ENCODE measurements at places on chromosomes 1 and 21.

- peak; percentile 39 for DNase-seq
These were observed at the start of gene COA7 for GRCh38 chr1:52697795-52698674. Gene COA7 (minus strand): TSS chr1:52698347. CDS start chr1:52698326, 21 bp downstream.

GRCh38 chr1:56417646-56418045 lies 161.7 kb downstream of the PLPP3 start:
- DNase-seq = no peak

- no peak for DNase-seq
These were observed 194.6 kb downstream of the TNR start for GRCh38 chr1:175548774-175549173.

DNA sequence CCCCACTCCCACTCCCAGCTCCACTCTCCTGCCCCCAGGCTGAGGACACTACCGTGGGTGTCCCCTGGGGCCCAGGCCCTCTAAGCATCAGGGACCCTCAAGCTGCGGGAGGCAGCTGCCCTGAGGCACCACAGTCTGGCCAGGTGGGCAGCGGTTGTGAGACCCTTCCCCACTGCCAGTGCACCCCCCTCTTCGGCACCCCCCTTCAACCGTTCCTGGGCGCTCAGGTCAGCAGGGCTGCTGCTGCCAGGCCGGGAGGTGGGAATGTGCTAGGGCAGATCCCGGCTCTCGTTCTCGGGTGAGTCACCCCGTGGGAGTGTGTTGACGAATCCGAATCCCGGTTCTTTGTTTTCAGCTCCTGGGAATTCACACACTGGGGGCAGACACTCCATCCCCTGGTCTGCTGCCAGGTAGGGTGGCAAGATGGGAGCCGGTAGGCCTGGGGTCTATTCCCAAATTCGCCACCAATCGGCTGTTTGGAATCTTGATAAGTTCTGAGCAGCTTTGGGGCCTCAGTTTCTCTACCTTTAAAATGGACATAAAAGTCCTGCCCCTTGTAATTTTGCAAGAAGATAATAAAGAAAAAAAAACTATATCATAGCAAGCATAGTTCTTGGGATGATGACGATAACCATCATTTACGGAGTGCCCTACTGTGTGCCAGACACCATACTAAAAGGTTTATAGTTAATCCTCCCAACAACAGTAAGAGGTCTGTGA lies 28.5 kb upstream of the CASZ1 start:
- DNase-seq = no peak

DNA sequence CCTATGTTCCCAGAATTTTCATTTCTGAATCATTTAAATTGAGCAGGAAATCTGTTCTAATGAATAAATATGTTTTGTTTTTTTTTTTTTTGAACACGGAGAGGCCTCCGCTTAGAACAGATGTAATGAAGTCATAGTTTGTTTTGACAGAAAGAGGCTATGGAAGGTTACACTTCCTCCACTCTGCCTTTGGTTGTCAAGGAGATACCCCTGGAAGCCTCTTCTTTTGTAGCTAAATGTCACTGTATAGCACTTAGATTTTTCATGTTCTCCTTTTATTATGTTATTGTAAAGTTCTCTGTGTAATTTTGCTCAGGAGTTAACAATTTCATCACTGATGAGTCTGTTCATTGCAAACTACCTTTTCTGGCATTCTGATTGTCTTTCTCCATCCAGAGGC lies 22.7 kb upstream of the GNG12 start:
- no peak for DNase-seq

- DNase-seq = no peak
These were observed 96.9 kb downstream of the KCNH1 start for GRCh38 chr1:211037095-211037494.

GRCh38 chr1:151416231-151416630 lies 16.9 kb downstream of the PSMB4 start:
- no peak for DNase-seq

DNA sequence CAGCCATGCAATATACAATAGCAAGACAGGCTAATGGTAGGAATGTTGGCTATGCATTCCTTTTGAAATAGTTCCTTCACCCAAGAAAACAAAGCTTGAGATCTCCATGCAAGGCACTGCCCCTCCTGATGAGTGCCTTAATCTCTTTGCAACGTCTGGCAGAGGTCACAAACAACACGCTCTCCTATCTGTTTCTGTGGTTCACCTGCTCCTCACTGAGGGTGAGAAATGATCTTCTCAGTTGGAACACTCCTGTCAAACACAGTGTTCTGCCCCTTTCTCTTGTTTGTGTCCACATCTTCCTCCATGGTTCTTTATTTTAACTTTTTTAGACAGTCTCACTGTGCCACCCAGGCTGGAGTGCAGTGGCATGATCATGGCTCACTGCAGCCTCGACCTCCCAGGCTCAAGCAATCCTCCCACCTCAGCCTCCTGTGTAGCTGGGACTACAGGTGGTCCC lies 21.2 kb upstream of the XPR1 start:
- DNase-seq = no peak

DNA sequence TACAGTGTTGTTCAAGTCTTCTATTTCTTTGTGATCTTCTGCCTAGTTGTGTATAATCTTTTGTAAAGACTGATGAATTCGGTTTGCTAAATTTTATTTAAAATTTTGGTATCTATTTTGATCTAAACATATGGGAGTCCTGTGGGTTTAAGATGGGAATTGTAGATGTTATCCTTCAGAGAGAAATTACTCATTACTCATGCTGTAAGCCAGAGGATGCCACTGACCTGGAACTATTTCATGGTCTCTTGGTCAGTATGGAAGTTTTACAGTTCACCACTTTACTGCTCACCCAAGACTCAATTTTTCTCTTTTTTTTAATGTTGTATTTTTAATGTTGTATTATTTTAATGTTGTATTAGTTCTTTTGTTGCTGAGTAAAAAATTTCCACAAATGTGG lies 138.6 kb upstream of the B3GALT2 start:
- no peak for DNase-seq

GRCh38 chr1:27595597-27595996 lies 8.3 kb downstream of the AHDC1 start:
- no peak for DNase-seq

GRCh38 chr1:182315167-182315556 lies 76.4 kb downstream of the GLUL start:
- no peak for DNase-seq

DNA sequence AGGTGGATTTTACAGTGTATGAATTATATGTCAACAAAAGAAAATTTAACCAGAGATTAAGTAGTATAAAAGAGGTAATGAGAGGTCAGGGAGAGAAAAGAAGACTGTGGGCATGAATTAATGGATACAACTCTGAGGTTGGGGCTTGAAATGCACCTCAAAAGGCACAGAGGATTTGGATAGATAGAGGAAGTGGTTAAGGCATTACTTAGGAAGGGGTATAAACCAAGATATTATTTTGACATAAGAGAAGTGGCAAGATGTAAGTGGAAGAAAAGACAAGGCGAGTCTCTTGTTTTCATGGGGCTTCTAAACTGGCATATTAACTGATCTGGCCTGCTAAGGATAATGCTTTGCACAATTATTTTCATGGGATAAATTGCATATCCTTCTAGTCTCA lies 34.1 kb downstream of the RAP1A start:
- DNase-seq = no peak

- no peak for DNase-seq
These were observed 92.6 kb upstream of the BEND5 start for GRCh38 chr1:48869116-48869893.

- DNase-seq = no peak
These were observed 55.2 kb upstream of the ANGPTL1 start for GRCh38 chr1:178926046-178926445.

DNA sequence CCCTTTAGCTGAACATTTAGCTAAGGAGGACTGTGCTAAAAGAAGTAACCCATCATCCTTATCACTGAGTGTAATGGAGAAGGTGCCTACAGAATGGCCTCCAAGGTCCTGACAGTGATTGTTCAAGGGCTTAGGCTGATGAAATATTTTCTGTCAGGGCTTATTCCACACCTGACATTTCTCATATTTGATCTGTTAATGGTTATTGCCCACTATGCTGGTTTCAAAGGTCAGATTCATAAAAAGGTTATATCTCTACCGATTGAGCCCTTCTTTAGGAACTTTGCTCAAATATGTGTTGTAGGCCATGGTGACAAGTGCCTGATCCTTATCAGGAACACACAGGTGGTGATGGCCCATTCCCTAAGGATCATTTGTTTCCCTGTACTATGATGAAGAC lies 766.4 kb upstream of the ADGRL2 start:
- no peak for DNase-seq

DNA sequence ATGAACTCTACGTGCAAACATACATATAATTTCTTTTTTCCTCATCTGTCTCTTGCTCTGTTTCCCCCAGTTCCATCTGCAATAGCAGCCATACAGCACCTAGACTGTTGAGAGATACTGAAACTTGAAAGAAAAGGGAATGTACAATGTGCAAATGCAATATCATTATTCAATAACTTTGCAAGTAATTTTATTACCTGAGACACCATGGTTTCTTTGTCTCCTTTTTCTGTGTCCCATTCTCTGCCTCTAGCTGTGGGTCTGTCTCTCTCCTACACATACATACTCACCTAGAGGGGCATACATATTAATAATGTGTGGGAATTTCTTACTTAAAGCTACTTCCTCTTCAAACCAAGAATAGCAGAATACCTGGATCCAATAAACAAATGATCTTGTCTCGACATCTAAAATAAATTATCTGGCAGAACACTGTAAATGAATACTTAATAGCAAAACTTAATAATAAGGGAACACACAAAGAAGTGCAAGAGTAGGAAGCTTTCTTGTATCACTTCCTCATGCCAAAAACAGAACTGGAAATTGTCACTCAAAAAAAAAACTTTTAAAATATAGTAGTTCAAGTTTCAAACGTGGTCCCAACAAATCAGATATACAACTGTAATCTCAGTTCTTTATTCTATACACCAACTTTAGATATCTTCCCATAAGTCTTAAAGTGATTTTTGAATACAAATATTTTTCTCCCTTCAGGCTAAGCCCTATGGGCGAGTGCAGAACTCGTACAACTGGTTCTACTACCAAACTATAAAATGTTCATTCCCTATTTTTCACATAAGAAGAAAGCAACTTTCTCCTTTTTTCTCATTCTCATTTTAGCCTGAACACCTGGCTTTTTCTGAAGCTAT lies 194.6 kb downstream of the NRIP1 start:
- DNase-seq = no peak

DNA sequence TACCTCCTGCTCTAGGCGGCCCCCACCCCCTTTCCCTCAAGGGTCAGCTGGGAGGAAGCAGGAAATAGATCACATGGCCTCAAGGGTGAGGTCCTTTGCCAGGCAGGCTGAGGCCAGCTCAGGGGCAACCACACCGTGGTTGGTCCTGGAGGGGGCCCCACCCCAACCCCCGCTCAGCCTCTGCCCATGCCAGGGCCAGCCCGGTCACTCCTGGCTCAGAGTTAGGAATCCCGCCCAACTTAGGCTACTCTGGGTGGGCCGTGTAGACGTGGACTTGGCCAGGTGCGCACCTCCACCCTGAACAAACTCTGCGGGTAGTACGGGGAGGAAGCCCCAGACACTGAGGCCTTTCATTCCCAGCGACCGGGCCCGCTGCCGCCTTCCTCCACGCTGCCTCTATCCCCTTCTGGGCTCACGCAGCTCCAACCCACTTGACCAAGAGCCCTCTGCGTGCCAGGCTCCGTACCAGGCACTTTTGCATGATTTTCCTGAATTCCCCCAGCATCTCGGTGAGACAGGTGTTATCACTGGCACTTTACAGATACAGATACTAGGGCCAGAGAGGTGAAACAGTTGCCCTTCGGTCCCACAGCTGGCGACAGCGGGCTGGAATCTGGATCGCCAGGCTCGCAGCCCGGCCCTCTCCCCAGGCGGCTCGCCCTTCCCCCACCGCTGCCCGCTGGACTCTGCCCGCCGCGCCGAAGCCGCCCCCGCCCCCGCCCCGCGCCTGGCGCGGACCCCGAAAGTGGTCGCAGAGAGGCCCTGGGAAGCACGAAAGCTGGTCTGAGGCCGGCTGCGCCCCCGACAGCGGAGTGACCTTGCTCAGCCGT lies 769 bp downstream of the GALE start:
- DNase-seq = no peak

- no peak for DNase-seq
These were observed 149.7 kb downstream of the PEX14 start for GRCh38 chr1:10624256-10625050.

DNA sequence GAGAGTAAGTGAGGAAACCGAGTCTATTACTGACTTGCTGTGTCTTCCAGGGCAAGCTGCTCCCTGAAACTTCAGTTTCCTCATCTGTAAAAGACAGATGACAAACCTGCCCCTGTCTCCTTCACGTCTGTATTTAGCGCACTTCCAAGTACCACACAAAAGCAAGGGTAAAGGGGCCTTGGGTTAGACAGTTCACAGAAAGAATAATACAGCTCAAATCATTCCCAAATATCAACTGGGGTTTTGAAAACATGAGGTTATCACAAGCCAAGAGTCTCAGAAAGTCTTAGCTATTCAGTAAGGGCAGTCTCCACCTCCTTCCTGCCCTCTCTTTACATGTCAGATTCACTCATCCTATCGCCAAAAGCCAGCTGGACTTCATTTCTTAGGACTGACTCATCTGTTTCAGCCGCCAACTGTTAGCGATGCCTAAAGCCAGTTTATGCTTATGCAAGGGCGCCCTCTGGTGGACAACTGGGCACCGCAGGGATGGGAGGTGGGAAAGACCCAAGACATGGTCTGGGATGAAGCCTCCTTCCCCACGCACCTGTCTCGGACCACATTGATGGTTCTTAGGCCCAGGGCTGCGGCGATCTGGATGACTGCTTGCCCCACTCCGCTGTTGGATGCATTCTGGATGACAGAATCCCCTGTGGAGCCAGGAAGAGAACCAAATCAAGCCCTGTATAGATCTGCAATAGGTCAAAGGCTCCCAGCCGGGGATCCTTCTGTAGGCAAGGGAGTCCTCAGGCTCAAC lies 21.1 kb upstream of the SRSF4 start:
- peak; percentile 91 for DNase-seq

DNA sequence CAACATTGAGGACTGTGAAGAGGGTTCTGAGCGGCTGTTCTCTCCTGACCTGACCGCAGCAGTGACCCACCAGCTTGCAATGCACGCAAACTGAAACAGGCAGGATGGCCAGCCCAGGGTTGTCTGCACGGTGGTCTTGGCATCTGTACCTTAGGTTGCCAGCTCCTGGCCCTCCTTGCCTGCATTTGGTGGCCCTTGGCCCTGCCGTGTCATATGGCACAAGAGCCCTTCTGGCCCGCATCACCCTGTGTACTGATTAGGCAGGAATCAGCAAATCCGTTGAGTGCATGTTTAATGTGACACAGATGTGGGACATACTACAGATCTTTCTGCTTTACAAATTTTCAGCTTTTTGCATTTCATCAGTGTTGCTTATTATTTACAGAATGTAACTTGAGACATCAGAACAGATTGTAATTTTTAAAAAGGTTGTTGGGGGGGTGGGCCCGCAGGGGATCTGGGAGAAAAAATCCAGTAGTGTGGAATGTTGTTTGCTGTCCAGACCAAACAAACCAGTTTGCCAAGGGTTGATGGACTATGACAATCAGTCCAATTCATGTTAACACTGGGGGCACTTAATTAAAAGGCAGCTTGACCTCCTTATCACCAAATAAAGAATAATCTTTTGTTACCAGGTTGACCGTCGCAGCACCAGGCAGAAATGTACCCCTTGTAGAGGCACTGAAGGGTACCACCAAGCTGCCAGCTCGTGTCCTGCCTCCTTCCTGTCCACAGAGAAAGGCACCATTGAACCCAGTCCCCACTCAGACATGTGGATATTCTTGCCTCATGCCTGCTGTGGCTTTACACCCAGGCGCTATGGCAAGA lies 132.6 kb downstream of the DHRS3 start:
- no peak for DNase-seq

All from activated CD4-positive, alpha-beta T cell treated with anti-CD3 and anti-CD28 coated beads, Interleukin-2, amount 50 U/mL, for 1 hour (primary cell).